ENCODE measurements at places on chromosomes 13 and 19.

- peaks cover 34% of the 10 kb centered on the region for H3K4me1 ChIP-seq
- no peaks in the 10 kb centered on the region for H3K27me3 ChIP-seq
- no peak for DNase-seq
- peaks cover under 1% of the 10 kb centered on the region for H3K36me3 ChIP-seq
Observed at GRCh38 chr19:36058481-36059179, 3.9 kb downstream of the WDR62 start.

GRCh38 chr19:55353803-55354697 is 469 bp downstream of the COX6B2 start:
- H3K27me3 ChIP-seq: peaks cover 78% of the 10 kb centered on the region
- no peak overlapping the region for H3K27ac ChIP-seq
- H3K36me3 ChIP-seq: no peaks in the 10 kb centered on the region
- peak; percentile 89 for DNase-seq
- peak overlapping the region; percentile 81 for H3K4me3 ChIP-seq
- peaks cover 44% of the 10 kb centered on the region for H3K4me1 ChIP-seq

DNA sequence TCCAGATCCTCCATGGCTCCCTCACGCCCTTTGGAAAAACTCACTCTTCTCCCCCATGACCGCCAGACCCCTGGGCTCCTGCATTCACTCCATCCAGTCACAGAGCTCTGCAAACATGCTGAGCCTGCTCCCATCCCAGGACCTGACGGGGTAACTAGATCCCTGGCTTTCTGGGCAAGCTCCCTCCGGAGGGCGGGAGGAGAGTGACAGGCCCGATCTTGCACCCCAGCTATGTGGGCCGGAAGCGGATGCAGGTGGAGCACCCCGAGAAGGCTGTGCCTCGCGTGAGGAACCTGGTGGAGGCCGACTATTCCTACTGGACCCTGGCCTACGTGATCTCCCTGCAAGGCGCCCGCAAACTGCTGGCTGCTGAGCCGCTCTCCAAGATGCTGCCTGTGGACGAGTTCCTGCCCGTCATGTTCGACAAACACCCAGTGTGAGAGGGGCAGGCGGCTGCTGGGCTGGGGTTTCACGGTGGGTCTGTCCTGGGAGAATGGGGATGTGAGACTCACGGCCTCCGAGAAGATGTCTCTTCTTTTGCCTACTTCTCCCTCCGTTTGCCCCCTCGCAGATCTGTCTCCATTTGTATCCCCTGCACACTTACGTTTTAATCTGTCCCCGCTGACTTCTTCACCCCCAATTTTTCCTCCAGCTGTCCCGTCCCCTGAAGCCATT is 25.2 kb downstream of the COLGALT1 start:
- no peak for DNase-seq
- no peak overlapping the region for H3K4me3 ChIP-seq
- peaks cover 28% of the 10 kb centered on the region for H3K4me1 ChIP-seq
- no peak overlapping the region for H3K27ac ChIP-seq

DNA sequence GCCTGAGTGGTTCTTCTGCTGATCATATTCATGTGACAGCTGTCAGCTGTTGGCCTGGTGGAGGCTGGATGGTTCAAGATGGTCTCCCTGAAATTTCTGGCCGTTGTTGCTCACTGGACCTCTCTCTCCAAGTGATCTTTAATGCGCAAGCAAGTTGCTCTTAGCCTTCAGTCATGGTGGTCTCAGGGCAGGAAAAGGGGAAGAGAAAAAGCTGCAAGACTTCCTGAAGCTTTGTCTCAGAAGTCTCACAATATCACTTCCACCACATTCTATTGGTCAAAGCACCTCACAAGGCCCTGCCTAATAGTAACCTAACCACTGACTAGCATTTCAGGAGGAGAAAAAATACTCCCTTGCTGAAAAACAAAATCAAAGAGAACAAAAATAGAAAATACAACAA is 1.6 kb upstream of the ZNF567 start:
- H3K4me3 ChIP-seq: peak overlapping the region; percentile 99
- DNase-seq: no peak
- H3K27me3 ChIP-seq: peaks cover 10% of the 10 kb centered on the region
- H3K27ac ChIP-seq: no peak overlapping the region

- H3K27me3 ChIP-seq: peaks cover 7% of the 10 kb centered on the region
- H3K27ac ChIP-seq: no peak overlapping the region
- no peaks in the 10 kb centered on the region for H3K4me1 ChIP-seq
- DNase-seq: no peak
- no peaks in the 10 kb centered on the region for H3K36me3 ChIP-seq
- no peak overlapping the region for H3K4me3 ChIP-seq
Observed at GRCh38 chr13:62747629-62748028, 1332.0 kb upstream of the PCDH20 start.

GRCh38 chr13:48797127-48797526 is 143.4 kb downstream of the CYSLTR2 start:
- peaks cover 7% of the 10 kb centered on the region for H3K36me3 ChIP-seq
- no peak for DNase-seq
- H3K27ac ChIP-seq: no peak overlapping the region

DNA sequence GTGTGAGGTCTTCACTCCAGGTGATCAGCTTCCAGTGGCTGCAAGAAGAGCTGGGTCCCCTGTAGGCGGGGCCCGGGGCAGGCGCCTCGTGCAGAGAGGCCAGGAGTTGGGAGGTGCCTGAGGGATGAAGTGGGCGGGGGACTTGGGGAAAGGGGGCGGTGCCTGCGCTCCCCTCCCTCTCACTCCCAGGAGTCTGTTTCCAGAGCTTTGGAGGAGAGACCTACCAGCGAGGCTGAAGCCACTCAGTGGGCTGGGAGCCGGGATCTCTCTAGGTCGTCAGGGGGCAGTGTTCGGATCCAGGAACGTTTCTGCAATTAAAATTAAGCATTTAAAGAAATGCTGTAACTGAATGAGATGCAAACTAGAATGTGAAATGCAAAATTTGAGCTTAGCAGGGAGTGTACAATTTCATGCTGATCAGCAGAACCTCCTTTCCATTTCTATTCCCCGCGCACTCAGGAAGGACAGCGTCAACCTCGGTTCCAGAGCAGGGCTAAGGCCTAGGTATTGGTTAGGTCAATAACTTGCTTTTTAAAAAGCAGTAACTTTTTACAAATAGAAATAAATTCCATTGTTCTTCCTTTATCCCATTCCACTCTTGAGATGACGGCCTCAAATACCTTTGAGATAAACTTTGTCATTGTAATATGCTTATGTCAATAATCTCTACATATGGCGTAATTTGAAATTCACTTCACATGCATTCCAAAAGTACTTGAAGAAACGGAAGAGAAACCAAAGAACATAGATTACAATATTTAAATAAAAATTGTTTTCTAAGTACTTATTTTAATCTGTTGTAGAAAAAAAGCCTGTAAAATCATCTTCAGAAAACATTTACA is 11.6 kb downstream of the ZNF160 start:
- peaks cover 7% of the 10 kb centered on the region for H3K4me1 ChIP-seq
- DNase-seq: no peak
- H3K36me3 ChIP-seq: peaks cover 76% of the 10 kb centered on the region
- H3K27ac ChIP-seq: no peak overlapping the region
- H3K27me3 ChIP-seq: peaks cover 3% of the 10 kb centered on the region

DNA sequence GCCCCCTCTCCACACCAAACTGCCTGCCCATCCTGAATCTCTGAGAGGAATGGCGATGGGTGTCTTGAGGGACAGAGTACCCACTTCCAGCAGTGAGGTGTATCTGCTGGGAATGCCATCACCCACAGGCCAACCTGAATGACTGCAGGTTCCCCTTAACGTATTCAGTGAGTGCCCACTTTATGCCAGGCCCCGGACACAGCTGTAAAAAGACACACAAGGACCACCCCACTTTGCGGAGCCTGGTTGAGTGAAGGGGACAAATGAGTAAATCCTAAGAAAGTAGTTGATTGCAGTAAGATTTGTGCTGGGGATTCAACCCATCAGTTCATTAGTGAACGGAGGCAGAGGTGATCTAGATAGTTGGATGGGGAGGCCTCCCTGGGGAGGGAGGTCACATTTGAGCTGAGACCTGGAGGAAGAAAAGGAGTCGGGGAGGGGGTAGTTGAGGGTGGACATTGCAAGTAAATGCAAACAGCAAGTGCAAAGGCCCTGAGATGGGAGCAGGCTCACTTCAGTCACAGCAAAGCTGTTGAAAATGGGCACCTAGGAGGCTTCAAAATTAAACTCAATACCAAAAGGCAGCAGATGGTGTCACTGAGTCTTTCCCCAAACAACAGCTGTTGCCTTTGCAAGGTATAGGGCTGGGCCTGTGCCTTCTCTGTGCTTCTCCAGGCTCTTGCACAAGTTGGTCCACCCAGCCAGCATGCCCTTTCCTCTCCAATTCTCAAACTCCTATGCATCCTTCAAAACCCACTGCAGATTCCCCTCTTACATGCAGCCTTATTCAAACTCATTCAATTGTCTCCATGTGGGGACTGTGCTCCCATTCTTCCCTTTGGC is 4.3 kb downstream of the GDF15 start:
- no peaks in the 10 kb centered on the region for H3K36me3 ChIP-seq
- DNase-seq: no peak
- peaks cover 16% of the 10 kb centered on the region for H3K4me1 ChIP-seq
- H3K27ac ChIP-seq: no peak overlapping the region
- H3K4me3 ChIP-seq: no peak overlapping the region

- H3K36me3 ChIP-seq: no peaks in the 10 kb centered on the region
- H3K4me3 ChIP-seq: no peak overlapping the region
- no peak for DNase-seq
- no peaks in the 10 kb centered on the region for H3K4me1 ChIP-seq
- H3K27me3 ChIP-seq: peaks cover 5% of the 10 kb centered on the region
Observed at GRCh38 chr19:55778331-55778730, 9.4 kb downstream of the RFPL4AL1 start.

DNA sequence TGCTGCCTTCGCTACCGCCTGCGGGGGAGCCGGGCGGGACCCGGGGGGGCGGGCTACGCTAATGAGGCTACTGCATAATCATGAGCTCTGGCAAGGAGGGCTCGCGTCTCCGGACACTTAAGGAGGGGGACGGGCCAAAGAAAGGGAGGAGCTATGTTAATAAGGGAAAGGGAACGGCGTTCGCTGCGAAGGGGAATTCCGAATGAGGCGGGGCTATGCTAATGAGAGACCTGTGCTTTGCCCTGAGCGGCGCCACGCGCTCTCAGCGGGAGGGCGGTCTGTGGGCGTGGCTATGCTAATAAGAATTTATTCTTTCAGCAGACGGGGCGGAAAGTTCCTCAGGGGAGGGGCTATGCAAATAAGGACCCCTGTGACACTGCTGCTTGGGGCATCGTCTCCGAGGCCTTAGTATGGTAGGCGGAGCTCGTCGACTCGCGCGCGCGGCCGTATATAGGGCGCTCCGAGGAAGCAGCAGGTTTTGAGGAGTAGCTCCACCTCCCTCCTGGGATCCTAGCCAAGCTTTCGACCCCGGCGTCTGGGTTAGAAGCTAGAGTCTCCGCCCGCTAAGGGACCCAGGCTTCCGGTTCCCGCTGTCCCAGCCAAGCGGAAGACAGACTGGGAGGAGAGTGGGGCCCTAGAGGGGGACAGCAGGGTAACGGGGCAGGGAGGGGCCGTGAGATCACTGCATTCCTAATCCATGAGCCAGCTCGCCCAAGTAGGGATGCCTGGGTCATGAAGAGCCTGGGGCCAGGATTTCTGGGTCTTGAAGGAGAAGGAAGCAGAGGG is at the start of gene RRAS:
RRAS (minus strand) TSS at position 31 of the 786 bp plus-strand sequence. CDS start 45 bp downstream, outside the sequence.
- peak within 1 kb of the TSS; percentile 100 for H3K27ac ChIP-seq
- H3K36me3 ChIP-seq: peaks cover 5% of the 10 kb centered on the region
- H3K27me3 ChIP-seq: no peaks in the 10 kb centered on the region

DNA sequence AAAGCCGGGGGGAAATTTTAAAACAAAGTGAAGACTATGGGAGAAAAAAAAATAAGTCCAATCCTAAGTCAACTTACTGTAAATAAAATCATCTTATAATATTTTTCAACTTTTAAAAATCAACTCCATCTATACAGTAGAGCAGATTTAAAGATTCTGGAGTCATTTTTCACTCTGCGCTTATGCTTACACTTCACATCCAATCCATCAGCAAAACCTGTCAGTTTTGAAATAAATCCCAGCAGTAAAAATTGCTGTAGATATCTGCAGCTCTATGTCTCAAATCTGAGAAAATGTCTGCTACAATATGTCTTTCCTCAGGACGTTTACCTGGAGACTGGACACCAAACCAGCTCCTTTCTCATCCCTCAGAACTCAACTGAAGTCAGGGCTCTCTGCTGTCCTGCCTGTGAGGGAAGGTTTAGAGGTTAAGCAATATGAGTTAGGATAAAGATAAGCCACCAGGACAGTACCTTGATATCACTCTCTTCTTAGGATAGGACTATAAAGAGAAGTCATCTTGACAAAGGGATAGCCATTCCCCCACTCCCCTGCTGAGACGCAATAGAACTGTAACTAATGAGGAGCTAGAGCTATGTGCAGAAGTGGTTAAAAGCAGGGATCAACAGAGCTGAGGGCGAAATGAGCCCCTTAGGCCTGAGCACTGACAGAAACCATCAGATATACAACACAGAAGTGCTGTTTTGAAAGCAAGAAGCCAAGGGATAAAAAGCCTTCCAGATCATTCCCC is 254.7 kb upstream of the KLHL1 start:
- no peak overlapping the region for H3K27ac ChIP-seq
- no peak for DNase-seq
- H3K36me3 ChIP-seq: no peaks in the 10 kb centered on the region
- H3K4me1 ChIP-seq: peaks cover 6% of the 10 kb centered on the region

- no peaks in the 10 kb centered on the region for H3K36me3 ChIP-seq
- peaks cover 11% of the 10 kb centered on the region for H3K4me1 ChIP-seq
- no peak overlapping the region for H3K27ac ChIP-seq
- no peak overlapping the region for H3K4me3 ChIP-seq
Observed at GRCh38 chr13:100917011-100917410, 242.4 kb upstream of the TMTC4 start.

DNA sequence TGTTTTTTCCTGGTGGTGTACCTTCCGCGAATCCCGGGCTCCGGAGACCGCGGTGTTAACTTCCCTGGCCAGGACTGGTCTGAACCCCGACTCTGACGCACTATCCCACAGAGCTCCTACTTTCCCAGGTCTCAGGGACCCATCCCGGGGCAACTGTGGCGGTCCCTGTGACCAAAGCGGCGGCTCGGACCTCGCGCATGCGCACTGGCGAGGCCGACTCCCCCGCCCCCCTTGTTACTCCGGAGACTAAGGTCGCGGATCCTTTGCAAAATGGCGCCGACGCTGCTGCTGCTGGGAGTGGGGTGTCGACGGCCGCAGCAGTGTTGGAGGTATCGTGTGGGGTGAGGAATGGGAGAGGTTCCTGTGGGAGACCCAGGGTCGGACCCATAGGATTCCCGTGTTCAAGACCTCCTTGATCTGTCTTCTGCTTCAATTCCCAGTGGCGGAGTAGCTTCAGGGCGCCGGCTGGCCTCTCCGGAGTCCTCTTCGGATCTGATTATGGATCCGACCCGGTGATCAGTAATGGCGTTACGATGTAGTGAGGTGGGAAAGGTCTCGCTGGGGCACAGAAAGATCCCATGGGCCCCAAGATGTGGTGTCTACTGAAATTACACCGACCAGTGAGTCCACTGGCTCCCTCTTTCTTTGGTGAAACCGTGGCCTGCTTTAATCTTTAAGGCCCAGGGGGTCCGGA is 66.6 kb upstream of the ZNF527 start:
- H3K27me3 ChIP-seq: no peaks in the 10 kb centered on the region
- no peak overlapping the region for H3K27ac ChIP-seq
- H3K4me1 ChIP-seq: no peaks in the 10 kb centered on the region
- peaks cover 12% of the 10 kb centered on the region for H3K36me3 ChIP-seq
- peak; percentile 28 for DNase-seq
